Temporal lobe (tissue), 4 donors: ENCODE measurements at places on chromosomes 3 and 15. TPM values are rescaled to one million over a fixed set of nuclear protein-coding genes. Genes with fewer than 3 reads are reported as not detected.

The NR1I2 gene
- 0.74 TPM for total RNA-seq

The CCR4 gene
- not detected for total RNA-seq

The SLC22A14 gene
- total RNA-seq = 0.25 TPM

The CATSPER2 gene
- total RNA-seq = 4.2 TPM

The FLNB gene
- total RNA-seq = 21.9 TPM

The ANKRD63 gene
- 0.49 TPM for total RNA-seq

The ALDH1L1 gene
- 3.4 TPM for total RNA-seq

The ACSBG1 gene
- 3.0 TPM for total RNA-seq

The UNC13C gene
- 10.8 TPM for total RNA-seq

The GAP43 gene
- total RNA-seq = 188 TPM

The SLC6A1 gene
- 54.6 TPM for total RNA-seq

The LDHAL6B gene
- not detected for total RNA-seq
